ENCODE measurements at places on chromosomes 1 and 21.

- no peak for DNase-seq
Observed at GRCh38 chr1:209929751-209930150, 8.3 kb upstream of the SYT14 start.

DNA sequence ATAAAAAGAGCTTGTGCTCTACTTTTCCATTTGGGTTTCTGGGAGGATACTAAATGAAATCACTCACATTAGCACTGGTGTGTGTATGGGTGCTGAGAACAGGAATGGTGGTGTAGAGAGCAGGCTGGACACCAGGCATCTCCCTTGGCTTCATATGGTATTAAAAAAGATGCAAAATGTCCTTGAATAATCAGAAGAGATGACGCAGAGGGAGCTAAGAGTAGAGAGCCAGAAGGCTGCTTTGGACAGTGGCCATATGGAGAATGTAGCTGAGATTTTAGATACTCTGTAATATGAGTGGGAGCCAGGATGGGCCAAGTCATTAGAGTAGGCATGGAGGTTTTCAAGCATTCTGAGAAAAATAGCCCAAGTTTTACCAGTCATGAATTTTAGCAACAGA, 112.3 kb upstream of the ZRANB2 start:
- DNase-seq: no peak

DNA sequence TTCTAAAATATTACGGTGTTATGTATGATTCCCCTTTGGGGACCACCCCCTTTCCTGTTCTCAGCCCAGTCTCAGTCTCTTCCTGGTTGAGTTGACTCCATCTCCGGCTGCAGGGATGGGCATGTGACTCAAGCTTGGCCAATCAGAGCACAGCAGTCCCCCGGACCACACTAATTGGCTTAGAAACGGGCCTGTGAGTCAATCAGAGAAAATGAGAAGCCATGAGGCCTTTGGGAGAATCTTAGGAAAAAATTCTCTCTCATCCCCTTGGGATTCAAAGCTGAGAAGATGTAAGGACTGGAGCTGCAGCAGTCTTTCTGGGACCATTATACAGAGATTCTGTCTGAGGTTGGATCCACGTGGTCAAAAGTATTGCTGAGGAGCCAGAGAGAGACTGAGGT, 10.7 kb upstream of the FHAD1 start:
- DNase-seq: no peak

- no peak for DNase-seq
Observed at GRCh38 chr1:156510709-156511108, 10.1 kb upstream of the MEF2D start.

GRCh38 chr21:29077651-29078090, 4.2 kb upstream of the CCT8 start:
- DNase-seq: no peak

GRCh38 chr1:219339466-219339865, 165.8 kb downstream of the LYPLAL1 start:
- no peak for DNase-seq

DNA sequence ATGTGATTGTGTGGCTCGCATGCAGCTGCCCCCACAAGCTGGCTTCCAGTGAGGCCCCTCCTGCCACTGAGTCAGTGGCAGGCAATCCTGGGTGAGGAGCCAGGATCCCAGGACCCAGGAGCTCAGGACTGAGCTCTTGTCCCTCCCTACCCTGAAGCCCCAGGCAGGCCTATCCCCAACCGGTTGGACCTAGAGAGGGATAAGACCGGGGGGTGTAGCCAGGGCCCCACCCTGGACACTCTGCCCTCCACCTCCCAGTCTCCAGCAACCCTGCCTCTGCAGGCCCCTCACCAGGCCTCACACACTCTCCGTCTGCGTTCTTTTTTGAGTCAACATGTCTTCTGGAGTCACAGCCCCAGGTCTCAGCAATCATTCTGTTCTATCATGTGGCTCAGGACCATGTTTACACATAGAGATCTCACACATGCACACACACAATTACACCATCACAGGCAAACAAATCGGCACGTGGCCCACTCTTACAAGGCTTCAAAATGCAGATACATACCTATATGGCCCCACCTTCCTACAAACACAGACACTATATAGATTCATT, 2.6 kb downstream of the VSIG8 start:
- DNase-seq: no peak

DNA sequence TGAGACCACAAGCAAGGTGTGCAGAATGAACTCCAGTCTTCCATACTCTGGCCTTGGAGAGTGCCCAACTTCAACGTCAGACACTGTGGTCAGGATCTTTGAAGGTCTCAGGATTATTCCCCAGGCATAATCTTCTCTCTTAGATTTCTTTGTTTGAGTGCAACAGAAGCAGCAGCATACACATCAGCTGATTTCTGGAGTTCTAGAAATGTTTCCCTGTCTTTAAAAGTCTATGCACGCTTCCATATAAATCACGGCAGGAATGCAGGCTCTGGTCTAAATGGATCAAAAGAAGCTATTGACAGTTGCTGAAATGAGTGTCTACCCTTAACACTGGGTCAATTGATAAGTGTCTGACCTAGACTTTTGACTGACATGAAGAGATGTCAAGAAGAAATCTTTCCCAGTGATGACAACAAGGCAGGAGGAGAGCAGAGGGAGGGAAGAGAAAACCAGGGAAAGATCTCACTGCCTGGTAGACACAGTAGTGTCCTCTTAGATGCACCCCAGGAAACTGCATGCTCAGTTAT, 279.7 kb downstream of the SPATA17 start:
- DNase-seq: no peak

DNA sequence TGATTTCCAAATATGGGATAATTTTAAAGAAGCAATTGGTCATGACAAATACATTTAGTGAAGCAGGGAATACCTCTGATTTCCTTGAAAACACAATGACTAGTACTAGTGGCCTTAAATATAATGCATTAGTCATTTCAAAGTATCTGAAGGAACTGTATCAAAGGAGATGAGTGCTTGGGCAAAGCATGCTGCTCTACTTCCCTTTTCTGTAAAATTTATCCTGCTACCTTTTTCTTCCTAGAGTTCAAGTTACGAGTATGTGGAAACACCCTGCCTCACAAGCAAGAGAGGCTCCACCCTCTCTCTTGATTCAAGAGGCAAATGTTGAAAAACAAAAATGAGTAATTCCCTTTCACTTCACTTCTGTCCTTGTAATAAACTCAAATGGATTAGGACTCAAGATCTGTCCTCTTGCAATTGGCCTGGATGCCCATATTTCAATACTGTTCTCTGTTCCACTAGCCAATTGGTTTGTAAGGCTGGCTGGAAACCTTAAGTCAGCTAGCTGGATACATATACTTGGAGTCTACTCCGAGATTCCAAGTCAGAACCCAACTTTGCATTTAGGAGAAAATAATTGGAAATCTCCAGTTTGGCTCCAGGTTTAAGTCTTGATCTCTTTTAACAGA, 92.5 kb downstream of the CDC42BPA start:
- peak; percentile 89 for DNase-seq

- no peak for DNase-seq
Observed at GRCh38 chr1:23791516-23792047, 637 bp downstream of the LYPLA2 start.

GRCh38 chr1:78004719-78005447, at the start of gene DNAJB4:
DNAJB4 (plus strand) TSS chr1:78004939; CDS start chr1:78005111, 172 bp downstream.
- DNase-seq: peak; percentile 94

DNA sequence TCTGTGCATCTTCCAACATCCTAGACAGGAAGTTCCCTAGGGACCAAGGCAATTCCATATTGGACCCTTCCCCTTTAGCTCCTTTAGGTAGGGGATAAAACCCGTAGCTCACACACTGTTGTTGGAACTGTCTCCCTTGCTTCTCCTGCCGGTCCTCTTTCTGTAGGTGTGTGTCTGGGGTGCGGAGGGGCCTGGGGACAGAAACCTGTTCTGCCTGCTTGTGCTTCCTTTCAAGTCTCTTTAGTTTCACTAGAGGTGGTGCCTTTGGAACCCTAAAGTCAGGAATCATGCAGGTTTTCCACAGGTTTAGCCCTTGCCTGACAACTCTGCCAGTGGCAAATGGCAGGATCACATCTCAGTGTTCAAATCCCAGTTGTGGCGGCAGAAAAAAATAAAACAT, 74.6 kb upstream of the PTGFRN start:
- no peak for DNase-seq

- DNase-seq: no peak
Observed at GRCh38 chr1:33880305-33880704, 16.4 kb downstream of the HMGB4 start.

- DNase-seq: no peak
Observed at GRCh38 chr1:113616156-113616555, 143.1 kb downstream of the PHTF1 start.

GRCh38 chr1:45171575-45171974, 34.8 kb downstream of the ZSWIM5 start:
- DNase-seq: no peak

DNA sequence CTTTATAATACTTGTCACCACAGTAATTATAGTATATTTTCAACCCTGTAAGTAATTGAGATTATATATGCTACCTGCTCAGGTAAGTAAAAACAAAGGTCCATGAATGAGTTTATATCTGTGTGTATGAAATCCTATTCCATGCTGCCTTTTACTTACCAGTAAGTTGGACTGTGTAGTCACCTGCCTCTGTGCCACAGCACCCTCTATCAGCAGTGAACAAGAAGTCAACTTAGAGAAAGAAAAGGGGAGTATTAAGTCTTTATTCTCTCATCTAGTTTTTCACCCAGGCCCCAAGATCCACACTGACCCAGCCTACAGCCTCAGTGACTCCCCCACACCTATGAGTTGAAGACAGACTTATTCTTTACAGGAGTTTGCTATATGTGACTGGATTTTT, 36.9 kb upstream of the IFI16 start:
- no peak for DNase-seq

- no peak for DNase-seq
Observed at GRCh38 chr1:175274368-175274767, 81.8 kb upstream of the KIAA0040 start.

DNA sequence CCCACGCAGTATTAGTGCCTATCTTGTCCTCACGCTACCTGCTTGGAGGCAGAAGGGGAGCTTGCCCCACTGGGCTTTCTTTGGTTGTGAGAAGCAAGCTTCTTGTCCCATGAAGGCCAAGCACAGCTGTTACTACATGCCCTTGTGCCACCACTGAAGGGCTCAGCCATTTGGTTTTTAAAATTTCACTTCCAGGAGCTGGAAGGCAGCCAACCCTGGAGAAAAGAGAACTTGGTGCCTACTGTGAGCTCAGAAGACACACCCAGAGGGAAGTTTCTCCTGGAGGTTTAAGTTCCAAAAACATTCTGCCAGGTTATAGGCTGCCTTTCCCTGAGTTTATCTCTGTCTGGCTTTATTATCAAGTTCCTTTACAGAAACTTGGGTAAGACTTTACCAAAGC, 187.4 kb downstream of the SLC35F3 start:
- no peak for DNase-seq

GRCh38 chr21:41321211-41321907, 4.8 kb downstream of the FAM3B start:
- DNase-seq: no peak

DNA sequence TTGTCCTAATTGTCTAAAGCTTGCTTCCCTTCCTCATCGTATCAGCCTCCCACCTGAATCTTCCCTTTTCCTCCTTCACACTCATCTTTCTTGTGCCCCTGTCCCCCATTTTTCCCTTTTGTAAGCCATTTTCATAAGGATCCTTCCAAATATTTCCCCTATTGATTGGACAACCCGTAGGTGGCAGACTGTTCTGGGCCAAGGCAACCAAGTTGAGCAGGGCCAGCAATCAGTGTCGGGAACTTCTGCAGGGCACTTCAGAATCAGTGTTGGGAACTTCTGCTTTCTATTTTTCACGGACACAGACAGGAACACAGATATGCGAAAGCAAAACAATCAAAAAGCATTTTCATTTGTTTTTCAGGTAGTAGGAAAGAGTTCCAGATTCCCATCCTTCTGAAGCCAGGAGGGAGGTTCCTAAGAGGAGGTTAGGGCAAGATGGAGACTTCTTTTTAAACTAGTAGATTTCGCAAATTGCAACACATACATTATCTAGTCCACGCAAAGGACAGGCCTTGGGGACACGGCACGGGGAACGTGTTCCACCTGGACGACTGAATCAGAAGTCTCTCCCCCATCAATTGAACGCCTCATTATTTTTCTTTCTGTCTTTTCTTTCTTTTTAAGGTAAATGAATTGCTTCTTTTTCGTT, 691 bp upstream of the MPZL1 start:
- DNase-seq: no peak

DNA sequence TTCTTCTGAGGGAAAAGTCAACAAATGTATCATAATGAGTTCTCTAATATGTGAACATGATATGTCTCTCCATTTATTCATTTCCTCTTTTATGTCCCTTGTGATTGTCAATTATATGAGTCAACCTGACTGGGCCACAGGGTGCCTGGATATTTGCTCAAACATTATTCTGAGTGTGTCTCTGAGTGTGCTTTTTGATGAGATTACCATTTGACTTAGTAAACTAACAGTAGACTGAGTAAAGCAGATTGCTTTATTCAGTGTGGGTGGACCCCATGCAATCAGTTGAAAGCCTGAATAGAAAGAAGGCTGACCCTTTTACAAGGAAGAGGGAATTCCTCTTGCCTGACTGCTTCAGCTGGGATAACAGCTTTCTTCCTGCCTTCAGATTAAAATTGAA, 142.6 kb downstream of the SLC35F3 start:
- no peak for DNase-seq

DNA sequence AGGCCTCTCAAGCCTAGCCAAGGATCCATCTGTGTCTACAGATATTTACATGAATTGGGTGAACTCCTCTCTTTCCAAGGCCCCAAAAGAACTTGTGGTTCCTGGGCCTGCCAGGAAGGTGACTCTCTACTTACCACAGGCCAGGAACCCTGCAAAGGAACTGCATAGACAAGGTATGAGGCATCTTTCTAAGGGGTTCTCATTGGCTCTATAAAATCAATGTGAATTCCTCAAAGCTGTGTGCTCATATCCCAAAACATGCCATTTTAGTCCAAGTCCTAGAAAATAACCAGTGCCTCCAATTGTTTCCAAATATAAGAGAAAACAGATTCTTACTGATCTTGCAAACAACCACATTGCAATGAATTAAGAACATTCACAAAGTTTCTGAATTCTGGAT, 39.9 kb upstream of the RGL1 start:
- no peak for DNase-seq

GRCh38 chr1:235996048-235996785, 68.7 kb downstream of the NID1 start:
- no peak for DNase-seq

- DNase-seq: no peak
Observed at GRCh38 chr1:75861831-75862230, 65.1 kb downstream of the MSH4 start.

GRCh38 chr1:108107658-108108057, 92.5 kb downstream of the SLC25A24 start:
- DNase-seq: no peak

DNA sequence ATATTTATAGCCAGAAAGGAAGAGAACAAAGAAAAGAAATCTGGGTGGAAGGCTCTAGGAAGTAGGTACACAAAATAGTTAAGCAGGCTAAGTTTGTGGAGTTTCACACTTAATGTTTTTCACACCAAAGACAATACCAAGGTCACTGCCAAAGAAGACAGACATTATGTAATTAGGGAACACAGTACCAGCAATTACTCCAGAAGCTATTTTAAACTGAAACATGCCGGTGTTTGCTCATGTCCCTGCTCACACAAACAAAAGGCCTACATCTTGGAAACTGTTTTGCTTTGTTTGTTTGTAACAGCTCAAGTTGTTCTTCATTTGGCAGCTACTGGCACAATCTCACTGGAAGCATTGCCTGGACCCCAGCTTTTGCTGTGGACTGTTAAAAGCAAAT, 88.5 kb upstream of the DAB1 start:
- no peak for DNase-seq

All from SIG-M5 (cell line).